Caki2 (cell line): ENCODE measurements at places on chromosomes 1 and 21.

GRCh38 chr1:246680696-246681130, 43.5 kb upstream of the SCCPDH start:
- no peak for DNase-seq

GRCh38 chr1:201653233-201653632, 114.3 kb downstream of the NAV1 start:
- no peak for DNase-seq

DNA sequence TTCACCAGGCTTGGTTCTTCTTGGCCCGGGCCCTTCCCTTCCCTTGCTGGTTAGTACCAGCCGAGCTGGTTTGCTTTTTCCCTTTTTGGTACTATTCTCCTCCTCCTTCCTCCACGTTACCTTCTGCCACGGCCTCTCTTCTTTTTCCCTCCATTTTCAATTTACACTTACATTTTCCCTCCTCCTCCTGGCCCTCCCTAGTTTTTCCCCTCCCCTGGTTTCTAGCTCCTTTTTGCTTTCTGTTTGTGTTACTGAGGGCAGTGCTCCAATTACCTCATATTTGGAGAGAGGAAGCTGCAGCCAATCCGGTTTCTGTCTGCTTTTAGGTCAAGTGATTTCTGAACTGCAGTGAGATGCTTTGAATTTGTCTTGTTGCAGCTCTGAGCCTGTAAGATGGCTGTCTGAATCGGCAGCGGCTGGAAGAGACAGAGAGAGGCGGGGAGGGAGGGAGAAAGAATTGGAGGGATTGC, 63.7 kb downstream of the MACF1 start:
- no peak for DNase-seq

DNA sequence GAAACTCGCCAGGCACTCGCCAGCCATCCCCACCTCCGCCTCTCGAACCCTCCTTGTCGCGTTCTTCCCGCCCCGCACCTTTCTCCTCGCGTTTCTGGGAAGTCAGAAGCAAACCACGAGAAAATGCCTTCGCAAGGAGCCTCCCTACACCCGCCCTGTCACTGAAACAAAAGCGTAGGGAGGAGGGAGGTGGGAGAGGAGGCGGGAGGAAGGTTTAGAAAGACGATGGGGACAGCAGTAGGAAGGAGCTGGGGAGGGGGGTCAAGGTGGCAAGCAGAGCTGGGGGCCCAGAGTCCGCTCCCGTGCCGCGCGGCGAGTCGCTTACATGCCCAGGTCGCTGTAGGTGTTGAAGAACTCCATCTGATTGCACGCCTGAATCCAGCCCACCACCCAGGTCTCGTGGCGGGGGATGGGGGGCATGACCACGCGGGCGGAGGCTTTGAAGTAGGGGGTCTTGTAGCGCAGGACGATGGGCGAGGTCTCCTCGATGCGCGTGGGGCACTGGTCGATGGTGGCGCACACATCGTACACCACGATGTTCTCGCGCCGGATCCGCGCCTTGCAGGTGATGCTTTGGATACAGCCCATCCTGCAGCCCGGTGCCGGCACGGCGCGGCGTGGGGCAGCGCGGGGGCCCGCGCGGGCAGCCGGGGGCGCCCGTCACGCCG, 1.0 kb downstream of the FAM78B start:
- no peak for DNase-seq

GRCh38 chr1:236673289-236673919, 12.9 kb upstream of the ACTN2 start:
- no peak for DNase-seq

- DNase-seq, result no peak
Measured at GRCh38 chr1:212585210-212585609, 23.4 kb upstream of the ATF3 start.

DNA sequence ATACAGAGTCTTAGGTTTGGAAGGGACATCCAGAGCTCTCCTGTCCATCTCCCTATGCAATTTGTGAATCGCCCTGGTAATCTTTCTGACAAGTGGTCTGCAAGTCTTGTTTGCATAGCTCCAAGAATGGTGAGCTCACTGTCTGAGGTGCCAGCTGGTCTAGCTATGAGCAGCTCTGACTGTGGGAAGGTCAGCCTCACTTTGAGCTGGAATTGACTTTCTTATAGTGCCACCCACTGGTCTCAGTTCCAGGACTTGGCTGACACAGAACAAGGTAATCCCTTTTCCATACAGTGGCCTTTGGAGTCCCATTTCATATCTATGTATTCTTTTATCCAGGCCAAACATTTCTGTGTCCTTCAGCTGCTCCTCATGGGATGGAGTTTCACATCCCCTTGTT, 95.6 kb upstream of the C8B start:
- DNase-seq, result peak; percentile 2

GRCh38 chr1:110091381-110091780, 20.9 kb upstream of the UBL4B start:
- DNase-seq, result no peak

DNA sequence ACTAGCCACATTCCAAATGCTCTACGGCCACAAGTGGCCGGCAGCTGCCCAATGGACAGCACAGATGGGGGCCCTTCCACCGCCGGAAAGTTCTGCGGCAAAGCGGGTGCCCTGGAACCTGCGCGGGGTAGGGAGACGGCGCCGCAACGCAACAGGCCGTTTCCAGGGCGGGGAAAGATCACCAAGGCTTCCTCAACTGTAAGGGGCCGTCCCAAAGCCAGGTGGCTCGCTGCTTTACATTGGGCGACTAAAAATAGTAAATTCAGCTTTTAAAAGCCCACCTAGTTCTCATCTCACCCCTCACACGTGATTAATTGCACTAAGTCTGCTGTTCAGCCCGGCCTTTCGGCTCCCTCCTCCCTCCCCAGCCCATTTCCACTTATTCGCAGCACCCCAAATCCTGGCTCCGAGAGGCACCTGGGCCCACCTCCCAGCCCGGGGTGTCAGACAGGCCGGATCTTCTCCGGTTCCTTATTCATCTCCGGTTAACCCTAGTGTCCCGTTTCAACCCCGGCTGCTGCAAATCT, 643 bp downstream of the CFAP298 start:
- peak; percentile 10 for DNase-seq

DNA sequence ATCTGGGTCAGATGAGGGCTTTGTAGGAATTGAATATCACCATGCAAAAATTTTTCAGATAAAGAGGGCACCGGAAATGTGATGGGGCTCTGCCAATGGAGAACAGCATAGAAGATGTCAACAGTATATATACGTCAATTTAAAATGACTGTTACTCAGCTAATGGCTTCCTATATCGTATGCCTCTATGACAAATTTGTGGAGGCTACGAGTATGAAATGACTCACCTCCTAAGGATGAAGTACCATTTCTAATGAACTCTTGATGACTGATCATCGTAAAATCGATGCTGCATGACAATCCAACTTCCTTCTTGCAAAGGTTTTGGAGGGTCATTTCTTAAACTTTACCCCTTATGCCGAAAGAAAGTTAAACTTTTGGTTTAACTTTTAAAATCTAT, 450.3 kb upstream of the ZP4 start:
- peak; percentile 67 for DNase-seq

DNA sequence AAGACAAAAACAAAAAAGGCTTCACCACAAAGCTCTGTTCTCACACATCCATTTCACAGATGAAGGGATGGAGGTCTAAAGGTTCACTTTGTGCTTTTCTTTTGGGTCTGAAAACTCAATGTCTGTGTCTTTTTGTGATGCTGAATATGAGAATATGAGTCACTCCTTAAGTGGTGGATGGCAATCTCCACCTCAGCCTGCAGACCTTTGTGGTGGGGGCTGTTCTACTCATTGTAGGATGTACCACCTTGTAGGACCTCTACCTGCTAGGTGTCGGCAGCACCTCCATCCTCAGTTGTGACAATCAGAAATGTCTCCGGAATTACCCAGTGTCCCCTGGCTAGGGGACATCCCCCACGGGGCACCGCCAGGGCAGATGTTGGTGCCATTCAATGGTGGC, 42.8 kb downstream of the UBASH3A start:
- DNase-seq, result no peak

DNA sequence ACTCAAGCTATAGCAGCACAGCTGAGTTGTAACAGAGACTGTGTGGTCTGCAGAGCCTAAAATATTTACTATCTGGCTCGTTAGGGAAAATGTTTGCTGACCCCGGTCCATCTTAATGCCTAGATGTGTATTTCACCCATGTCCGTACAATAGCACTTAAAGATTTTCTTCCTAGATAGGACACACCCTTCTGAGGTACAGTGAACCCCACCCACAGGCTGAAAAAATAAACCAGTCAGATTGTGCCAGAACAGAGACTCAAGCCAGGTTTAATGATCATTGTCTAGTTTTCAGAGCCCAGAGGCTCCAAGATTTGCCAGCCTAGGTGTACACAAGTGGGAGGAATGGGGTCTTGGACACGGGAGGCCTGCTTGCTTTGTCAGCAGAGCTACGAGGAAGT, 5.6 kb downstream of the AMIGO1 start:
- no peak for DNase-seq

DNA sequence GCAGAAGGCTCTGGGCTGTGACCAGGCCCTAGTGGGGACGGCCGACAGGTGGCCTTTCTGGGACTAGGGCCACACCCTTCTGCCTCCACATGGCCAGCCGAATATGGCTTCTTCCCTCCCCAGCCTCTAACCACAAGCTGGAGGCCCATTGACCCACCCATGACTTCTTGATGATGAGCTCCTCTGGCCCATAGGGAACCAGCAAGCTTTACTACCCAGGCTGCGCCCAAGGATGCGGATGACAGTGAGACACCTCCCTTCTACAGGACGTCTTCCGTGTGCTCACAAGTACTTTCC, 41.0 kb downstream of the LDLRAD2 start:
- DNase-seq, result no peak

DNA sequence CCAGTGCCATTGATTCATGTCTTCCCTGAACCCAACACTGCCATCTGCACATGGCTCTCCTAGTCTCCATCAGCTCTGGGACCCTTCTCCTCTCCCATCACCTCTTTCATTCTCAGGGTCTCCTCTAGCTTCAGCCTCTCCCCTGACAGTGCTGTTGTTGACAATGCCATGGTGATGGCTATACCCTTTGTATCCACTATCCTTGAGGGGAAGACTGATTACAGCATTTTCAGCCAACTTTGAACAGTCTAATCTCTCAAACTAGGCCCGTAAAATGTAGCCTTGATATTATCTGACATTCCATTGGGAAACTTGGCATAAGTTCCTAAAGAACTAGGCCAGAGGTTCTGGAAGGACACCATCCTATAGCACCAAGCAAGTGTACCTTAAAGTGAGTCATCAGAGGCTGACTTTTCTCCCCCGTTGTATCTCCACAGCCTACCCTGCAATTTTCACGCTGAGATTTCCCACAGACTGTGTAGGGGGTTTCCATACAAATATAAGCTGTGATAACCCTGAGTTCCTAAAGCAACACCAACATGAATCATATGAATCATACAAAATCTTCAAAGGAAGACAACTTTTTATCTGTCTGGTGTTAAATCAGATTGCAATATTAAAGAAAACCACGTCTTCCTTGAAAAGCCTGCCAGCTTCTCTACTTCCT, 5.8 kb downstream of the HAO2 start:
- DNase-seq, result no peak

- peak; percentile 6 for DNase-seq
Measured at GRCh38 chr1:90133133-90133532, 138.2 kb downstream of the ZNF326 start.

- DNase-seq, result no peak
Measured at GRCh38 chr21:37139902-37140301, 66.8 kb downstream of the TTC3 start.

GRCh38 chr1:67683766-67684525, 1.1 kb upstream of the GADD45A start:
- peak; percentile 48 for DNase-seq

DNA sequence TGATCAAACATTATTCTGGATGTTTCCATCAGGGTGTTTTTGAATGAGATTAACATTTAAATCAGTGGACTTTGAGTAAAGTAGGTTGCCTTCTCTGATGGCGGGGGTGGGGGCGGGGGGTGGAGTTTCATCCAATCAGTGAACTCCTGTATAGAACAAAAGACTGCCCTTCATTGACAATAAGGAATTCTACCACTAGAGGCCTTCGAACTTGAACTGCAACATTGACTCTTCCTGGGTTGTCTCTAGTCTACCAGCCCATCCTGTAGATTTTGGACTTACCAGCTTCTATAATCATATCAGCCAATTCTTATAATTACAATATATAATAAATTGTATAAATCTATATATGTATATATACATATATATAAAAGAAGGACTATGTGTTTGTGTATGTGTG, 520.4 kb upstream of the CXADR start:
- no peak for DNase-seq

- DNase-seq, result peak; percentile 44
Measured at GRCh38 chr1:208111646-208112190, 132.5 kb downstream of the PLXNA2 start.

DNA sequence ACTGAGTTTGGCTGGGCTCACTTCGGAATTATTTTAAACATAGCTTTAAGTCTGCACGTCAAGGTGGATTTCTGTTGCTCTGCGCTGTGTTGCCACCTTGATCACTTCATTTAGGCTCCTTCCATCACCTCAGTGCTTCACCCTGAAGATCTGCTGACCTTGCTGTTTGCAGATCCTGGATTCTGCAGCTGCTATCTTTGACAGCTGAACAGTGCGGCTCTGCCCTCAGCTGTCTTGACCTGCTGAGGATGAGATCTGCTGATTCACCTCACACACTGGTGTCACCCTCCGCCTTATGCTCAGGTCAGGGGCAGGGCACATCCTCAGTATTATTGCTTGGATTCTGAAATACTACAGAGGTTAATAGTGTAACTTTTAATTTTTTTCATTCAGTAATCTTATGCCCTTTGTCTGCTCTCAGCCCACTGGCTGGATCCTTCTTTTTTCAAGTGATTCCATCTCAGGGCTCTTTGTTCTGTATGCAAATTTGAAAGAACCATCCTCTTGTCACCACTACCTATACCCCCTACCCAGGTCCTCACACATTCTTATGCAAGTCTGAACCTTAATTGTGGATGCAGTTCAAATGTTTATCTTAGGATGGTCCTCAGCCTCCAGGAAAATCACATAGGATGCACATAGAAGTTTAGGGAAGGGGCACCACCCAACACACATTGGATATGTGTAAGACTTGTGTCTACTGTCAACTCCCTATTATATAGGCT, 364.0 kb downstream of the OLFM3 start:
- no peak for DNase-seq

- peak; percentile 53 for DNase-seq
Measured at GRCh38 chr1:243950166-243950565, 100.1 kb upstream of the AKT3 start.

- DNase-seq, result no peak
Measured at GRCh38 chr1:48175116-48175515, 47.4 kb upstream of the SLC5A9 start.

GRCh38 chr1:51340380-51340779, 10.0 kb upstream of the TTC39A start:
- DNase-seq, result peak; percentile 10

- no peak for DNase-seq
Measured at GRCh38 chr1:159961636-159962035, 7.6 kb upstream of the SLAMF9 start.
